ENCODE measurements at places on chromosomes 6 and 20. TPM values are rescaled to one million over a fixed set of nuclear protein-coding genes. Genes with fewer than 3 reads are reported as not detected.

DNA sequence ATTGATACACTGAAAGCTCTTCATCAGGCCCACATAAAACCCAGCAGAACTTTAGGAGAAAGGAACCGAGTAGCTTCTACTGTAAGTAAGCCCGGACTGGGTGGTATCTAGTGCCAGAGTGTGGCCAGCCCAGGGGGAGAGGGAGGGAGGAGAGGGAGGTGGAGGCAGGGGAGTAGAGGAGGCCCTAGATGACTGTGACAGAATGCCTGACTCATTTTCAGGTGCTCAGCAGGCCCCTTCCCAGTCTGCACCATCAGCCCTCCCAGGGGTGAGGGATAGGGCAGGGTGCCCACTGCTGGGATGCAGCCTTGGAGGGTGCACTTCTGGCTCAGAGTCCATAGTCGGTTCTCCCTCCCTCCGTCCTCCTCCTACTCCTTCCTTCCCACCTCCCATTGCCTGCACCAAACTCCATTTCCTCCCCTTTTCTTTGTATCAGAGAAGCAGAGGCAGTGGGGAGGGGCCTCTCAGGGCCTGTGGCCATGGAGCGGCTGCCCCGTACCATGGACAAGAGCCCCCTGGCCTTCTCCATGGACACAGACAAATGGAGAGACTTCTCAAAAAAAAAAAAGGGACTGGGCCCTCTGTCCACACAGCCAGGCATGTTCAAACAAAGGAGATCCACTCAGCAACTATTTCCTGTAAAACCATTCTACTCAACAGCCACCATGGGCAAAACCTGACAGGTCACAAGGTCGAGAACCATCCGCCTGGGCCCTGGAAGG is 184.9 kb upstream of the SNX9 start:
- H3K27ac ChIP-seq: no peak overlapping the region
- H3K4me3 ChIP-seq: no peak overlapping the region
- no peaks in the 10 kb centered on the region for H3K36me3 ChIP-seq
- no peak for DNase-seq
- H3K4me1 ChIP-seq: peaks cover 9% of the 10 kb centered on the region
- H3K27me3 ChIP-seq: peaks cover 3% of the 10 kb centered on the region

DNA sequence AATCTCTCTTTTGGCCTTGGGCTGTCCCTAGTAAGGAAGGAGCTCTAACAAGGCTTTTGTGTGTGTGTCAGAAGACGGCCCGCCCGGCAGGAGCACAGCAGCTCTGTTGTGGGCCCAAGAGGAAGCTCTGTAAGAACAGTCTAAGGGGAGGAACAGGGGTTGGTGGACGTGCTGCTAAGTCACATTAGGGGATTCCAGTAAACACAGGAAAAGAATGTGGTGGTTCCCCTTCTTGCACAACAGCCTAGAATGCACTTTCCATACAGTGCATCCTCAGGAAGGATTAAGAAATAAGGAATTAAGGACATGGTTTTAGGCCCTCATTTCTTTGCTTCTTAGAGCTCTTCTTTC is 114.5 kb downstream of the RNF144B start:
- no peak for DNase-seq
- no peak overlapping the region for H3K27ac ChIP-seq
- no peaks in the 10 kb centered on the region for H3K36me3 ChIP-seq
- no peaks in the 10 kb centered on the region for H3K4me1 ChIP-seq
- peaks cover 17% of the 10 kb centered on the region for H3K27me3 ChIP-seq

The PLCB4 gene
- total RNA-seq: not detected

The UBE2V1 gene
- 153 TPM for total RNA-seq
